Activated naive CD4-positive, alpha-beta T cell treated with anti-CD3 and anti-CD28 coated beads, Interleukin-2, amount 50 U/mL, for 16 hours (primary cell): ENCODE measurements at places on chromosomes 1 and 21.

DNA sequence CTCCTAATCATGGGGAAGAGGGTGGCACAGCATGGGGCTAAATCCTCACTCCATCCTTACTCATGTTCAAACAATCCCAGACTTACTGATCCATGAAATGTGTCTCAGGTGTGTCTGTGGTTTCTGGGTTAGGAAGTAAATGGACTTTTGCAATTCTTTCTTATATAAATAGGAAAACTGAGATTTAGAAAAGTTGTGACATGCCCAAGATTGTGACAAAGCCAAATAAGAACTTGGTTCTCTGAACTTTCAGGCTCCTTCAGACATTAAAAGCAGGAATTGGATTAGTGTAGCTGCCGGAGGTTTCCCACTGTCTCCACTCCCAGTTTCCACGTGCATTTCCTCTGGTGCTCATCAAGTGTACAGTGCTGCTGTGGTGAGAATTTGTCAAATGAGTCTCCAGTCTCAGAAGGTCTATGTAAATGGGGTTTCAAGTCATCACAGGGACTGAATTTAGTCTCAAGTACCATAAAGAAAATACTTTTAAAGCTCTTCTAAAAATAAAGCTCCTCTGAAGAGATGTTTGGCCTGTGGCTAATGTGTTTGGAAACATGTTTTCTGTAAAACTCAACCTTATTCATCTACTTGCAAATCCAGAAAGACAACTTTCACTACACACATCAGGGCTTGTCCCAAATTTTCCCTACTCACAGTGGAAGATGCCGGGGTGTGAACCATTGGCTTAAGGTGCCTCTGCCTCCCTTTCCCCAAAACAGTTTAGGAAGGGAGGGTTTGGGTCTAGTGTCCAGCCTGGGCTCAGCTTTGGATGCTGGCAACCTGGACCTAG lies 115.2 kb downstream of the NGF start:
- no peak for DNase-seq

DNA sequence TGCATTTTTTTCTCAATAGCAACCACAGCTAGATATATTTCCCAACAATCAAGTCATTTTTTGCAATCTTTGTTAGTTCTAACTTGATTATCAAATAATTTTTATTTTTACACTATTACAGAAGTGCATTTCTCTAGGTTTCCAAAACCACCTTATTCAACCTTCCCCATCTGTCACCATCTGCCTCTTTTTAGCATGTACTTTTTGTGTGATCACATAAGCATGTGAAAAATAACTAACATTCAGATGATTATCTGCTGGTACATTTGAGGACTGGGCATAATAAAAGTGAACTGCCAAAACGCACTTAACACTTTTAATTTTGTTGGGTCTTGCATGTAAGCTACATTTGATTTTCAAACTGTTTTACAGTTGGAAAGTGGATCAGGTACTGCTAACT lies 291.5 kb downstream of the AKT3 start:
- DNase-seq: no peak

GRCh38 chr1:8213136-8213535 lies 104.8 kb upstream of the SLC45A1 start:
- DNase-seq: no peak

- DNase-seq: no peak
Measured at GRCh38 chr1:38763121-38763520, 96.5 kb downstream of the RRAGC start.

GRCh38 chr1:41898191-41898713 lies 20.5 kb downstream of the HIVEP3 start:
- DNase-seq: peak; percentile 68
